ENCODE measurements at places on chromosomes 1 and 21.

DNA sequence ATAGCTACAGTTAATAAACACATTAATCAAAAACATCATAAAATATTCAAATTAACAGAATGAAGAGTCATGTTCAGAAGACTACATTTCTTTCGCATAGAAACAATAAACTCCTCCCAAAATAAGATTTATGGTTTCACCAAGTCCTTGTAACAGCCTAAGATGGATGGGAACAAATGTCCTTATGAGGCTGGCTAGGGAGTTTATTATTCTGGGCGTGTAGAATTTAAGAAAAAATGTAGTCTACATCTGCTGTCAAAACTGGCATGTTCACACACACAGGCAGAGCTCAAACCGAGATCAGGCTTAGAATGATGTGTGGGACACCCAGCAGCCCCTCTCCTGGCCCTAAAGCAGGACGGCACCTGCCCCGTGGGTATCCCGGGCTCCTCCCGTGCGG, 101.1 kb downstream of the NPHP4 start:
- DNase-seq: no peak

- no peak for DNase-seq
These were observed 242.7 kb upstream of the IRF2BP2 start for GRCh38 chr1:234852659-234853058.

- DNase-seq: no peak
These were observed 5.2 kb upstream of the RERE start for GRCh38 chr1:8822373-8823294.

GRCh38 chr1:119253366-119253765, 112.9 kb upstream of the WARS2 start:
- DNase-seq: no peak

- no peak for DNase-seq
These were observed 94.4 kb downstream of the COLGALT2 start for GRCh38 chr1:183942933-183943693.

DNA sequence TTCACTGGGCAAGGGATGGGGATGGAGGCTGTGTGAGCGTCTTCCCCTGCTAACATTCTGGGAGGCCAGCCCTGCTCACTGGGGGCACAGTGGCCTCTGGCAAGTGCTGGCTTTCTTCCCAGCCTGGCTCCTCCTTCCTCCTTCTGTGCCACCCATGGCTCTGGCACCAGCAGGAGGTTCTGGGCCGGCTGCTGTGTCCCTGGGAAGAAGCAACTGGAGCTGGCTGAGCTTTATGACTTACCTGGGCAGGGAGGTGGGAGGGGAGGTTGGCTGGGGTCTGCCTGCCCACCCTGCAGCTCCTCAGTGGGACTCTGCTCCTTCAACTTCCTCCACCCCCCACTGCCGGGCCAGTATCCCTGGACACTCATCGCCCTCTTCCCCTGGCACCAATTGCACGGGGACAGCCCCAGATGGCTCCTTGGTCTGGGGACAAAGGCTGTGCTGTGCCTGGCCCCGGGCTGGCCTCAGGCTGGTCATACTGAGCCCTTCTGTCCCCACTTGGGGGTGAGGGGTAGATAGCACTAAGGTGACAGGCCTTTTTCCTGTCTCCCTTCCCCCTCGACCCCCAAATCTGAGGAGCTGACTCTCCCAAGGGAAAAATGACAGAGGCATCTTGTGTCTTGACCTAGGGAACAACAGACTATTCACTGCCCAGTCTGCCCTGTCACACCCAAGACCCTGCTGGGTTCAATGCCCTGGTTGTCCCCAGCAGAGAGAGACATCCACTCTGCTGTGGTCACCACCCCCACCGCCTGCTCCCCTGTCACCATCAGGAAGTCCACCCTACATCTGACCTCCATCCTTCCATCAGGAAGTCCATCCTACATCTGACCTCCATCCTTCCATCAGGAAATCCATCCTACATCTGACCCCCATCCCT, 14.4 kb downstream of the CDK18 start:
- no peak for DNase-seq

DNA sequence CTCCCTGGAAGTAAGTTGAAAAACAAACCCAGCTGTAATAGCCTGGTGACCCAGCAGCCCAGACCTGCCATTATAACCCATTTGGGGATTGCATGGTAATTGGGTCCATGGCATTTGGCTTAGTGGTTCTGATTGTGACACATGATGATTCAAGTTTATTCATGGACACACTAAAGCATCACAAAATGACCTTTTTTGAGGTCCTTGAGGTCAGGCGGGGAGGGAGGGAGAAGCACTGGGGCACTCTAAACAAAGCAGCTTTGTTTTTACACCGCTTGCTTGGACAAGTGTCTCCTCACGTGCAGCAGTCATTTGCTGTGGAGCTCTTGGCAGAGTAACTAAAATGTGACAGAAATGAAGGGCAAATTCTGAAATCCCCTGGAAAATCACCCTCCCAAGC, 241.0 kb upstream of the SGIP1 start:
- DNase-seq: no peak

DNA sequence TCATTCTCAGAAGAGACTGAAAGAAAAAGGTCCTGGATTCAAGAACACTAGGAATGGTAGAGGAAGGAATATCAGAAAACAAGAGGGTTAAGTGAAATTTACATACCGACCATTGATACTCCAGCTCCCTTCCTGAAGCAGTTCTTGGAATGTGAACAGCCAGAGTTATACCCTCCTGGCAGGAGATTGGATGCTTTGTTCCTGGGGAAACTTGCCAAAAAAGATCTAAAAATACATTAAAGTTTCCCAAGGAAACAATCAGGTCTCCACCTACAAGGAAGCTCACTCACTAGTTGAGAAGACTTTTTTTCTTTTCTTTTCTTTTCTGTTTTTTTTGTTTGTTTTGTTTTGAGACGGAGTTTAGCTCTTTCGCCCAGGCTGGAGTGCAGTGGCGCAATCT, 91.1 kb downstream of the HLX start:
- no peak for DNase-seq

DNA sequence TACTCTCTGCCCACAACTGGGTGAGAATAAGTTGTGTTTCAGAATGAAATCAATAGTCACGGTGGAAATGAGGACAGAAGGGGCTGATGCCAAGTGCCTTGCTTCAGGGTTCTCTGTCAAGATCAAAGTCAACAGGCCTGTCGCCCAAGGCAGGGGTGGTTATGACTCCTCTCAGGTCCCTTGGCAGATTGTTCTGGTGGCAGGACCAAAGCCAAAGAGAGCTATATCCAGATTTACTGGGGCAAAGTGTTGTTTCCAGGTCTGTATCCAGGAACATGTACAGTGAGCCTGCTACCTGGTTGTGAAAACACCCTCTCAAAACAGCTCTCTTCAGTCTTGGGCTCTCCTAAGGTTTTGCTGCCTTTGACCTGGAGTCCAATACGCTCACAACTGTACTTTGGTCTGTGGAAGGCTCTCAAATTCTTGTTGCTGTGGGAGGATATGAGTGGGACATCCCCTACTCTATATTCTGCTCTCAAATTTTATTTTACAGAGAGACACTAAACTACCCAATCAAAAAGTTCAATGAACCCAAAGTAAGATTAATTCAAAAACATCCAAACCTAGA, 175.1 kb upstream of the ETV3 start:
- no peak for DNase-seq

DNA sequence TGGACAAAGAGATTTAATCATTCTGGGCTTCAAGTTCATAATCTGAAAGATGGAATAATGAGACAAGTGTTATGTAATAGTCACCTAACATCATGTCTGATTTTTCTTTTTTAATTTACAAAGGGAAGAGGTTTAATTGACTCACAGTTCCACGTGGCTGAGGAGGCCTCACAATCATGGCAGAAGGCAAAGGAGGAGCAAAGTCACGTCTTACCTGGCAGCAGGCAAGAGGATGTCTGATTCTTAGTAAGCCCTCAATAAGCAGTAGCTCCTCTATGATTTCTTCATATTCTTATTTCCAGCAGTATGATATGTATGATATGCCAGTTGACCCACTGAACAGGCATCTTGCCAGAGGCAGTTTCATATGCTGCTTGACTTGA, 152.7 kb downstream of the S1PR1 start:
- no peak for DNase-seq

DNA sequence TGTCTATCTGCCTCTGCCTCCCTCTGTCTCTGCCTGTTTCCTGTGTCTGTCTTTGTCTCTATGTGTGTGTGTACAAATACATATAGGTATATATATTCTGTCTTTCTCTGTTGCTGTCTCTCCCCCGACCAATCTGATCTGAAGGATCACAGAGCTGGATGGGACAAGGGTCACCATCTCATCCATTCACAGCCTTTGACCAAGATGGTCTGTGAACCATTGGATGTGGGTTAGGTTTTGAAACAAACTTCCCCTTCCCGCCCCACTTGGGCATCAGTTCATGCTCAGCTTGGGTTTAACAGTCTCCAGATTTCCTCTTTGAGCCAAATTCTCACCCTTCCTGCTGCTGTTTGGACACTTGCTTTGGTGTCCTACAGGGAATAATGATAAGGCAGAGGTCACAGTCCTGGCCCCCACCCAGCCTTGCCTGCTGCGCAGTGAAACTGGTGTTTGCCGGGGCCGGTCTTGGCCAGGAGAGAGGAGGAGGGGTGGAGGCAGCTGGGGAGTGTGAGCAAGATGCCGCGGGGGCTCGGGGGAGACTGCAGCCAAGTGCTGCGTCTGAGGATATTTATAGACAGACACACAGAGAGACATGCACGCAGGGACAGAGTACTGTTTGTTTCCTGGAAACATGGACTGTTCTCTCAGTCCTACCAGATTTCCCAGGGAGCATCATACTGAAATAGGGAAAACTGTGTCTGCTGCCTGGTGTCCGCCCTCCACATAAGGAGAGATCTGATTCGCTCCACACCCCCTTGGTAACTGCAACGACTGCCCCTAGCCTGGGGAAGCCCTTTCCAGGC, 27.0 kb upstream of the BTG2 start:
- no peak for DNase-seq

DNA sequence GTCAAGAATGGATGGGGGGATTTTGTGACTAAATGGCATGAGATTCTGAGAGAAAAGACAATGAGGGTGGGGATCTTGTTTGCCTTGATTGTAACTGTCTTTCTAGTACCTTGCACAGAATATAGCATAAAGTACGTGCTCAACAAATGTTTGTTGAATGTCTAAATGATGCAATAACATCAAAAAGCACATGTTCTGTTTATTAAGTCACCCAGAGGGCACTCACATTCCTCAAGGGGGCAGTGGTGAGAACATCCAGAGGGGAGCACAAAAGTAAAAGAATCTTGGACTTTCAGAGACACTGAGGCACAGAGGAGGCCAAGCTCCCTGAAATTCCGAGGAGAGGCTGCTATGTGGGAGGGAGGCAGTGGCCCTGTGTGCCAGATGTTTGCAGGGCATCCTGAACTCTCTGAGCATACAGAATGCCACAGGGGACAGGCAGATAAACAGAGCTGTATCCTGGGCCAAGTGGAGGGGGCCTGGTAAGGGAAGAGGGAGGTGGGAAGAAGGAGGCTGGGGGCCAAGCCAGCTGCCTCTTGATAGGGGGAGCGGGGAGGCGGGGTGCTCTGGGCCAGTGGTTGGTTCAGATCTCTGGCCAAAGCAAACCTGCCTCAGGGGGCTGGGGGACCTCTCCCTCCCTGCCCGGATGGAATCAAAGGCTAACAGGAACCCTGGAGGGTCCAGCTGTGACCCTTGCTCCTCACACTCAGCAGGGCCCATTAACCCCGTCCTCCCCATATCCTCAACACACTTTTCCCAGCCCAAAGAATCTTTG, 6.5 kb upstream of the ATP1A2 start:
- DNase-seq: no peak

GRCh38 chr1:112548547-112548946, 39.8 kb downstream of the WNT2B start:
- no peak for DNase-seq

DNA sequence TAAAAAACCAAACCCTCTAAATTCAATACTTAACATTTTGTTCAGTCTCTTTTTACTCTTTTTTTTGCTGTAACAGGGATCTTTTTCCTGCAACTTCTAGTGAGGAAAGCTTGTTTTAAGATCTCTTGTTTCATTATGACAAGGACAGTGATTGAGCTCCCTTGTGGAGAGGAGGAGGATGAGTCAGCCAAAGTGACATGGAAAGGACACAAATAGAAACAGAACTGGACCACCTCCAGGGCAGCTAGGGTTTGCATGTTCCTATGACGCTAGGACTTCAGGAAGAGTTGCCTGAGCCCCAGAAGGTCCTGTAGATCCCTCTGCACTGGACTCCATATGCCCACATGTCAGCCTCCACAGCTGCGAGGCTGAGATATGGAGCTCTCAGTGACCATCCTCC, 212.6 kb upstream of the FAM78B start:
- DNase-seq: no peak

DNA sequence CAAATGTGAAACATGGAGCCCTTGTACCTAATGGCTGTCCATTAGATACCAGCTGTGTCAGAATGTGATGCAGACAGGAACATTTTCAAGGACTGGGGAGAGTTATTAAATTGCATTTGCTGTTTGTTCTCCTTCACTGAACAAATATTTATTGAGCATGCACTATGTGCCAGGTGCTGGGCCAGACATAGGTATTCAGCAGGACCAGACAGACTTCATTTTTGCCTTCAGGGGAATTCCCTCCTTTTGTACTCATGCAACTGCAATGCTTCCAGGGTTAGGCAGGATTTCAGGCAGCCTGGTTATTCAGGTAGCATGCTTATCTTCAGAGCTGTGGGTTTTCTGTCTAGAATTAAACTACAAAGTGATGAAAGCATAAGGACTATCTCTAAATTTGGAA, 64.2 kb upstream of the SMYD2 start:
- DNase-seq: no peak

GRCh38 chr1:227880342-227880924, 65.0 kb downstream of the PRSS38 start:
- no peak for DNase-seq

- no peak for DNase-seq
These were observed 53.9 kb upstream of the KRTAP11-1 start for GRCh38 chr21:30935121-30935888.

DNA sequence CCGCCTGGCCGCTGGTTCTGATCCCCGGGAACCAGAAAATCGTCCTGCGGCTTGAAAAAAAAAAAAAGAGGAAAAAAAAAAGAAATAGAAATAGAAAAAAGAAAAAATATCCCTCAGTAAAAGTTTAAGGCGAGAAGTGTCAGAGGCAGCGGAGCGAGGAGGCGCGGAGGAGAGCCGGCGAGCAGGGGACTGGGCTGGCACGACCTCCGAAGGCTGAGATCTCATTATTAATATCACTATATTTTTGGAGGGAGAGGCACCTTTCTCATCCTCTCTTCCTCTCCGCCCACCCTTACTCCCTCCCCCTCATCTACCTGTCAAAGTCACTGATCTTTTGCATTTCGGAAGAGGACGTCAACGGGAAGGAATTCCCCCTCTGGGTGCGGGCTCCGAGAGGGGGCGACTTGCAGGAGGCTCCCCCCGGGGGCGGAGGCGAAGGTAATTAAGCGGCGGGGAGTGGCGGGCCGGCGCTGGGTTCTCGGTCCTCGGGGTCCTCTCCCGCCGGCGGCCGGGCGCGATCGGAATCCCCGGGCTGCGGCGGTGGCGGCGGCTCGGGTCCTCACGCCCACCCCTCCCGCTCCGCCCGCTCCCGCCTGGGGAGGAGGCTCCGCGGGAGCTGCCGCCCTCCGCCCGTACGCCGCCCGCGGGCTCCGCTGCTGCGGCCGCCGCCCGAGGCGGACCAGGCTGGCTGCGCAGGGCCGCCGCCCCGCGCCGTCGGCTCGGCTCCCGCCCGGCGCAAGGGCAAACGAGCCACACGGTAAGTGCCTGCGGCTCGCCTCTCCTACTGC, at the start of gene NTNG1:
Gene NTNG1, plus strand, starts transcription at position 337 of the 788 bp plus-strand sequence.
- DNase-seq: no peak
